Activated CD4-positive, alpha-beta memory T cell treated with anti-CD3 and anti-CD28 coated beads for 36 hours (primary cell): ENCODE measurements at places on chromosomes 5 and 9. TPM values are rescaled to one million over a fixed set of nuclear protein-coding genes. Genes with fewer than 3 reads are reported as not detected.

- DNase-seq: no peak
Observed at GRCh38 chr5:1334831-1335539, 9.9 kb downstream of the CLPTM1L start.

GRCh38 chr5:58080573-58080972 is 379.3 kb downstream of the PLK2 start:
- DNase-seq: no peak

GRCh38 chr5:67073045-67073680 is 123.4 kb downstream of the CD180 start:
- no peak for DNase-seq

GRCh38 chr5:76537073-76537543 is 86.1 kb downstream of the F2RL2 start:
- DNase-seq: no peak

DNA sequence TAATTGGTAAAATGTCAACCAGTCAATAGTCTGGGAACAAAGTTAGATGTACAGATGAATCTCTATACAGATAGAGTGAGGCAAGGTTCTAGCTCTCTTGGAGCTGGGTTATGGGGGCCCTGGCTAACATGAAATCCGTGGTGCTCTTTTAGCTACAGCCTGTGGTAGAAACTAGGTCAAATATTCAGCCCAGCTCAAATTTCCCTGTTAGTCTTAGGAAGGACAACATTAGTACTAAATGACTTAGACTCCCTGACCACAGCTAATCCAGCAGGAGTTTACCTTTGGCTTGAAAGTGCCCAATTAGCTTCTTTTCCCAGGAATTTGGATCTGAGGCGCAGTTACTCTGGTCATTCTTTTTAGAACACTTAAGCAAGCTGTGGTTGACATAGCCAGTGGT is 170.5 kb downstream of the DMRTA1 start:
- DNase-seq: no peak

- DNase-seq: peak; percentile 32
Observed at GRCh38 chr9:91146391-91147019, 215.2 kb downstream of the AUH start.

- no peak for DNase-seq
Observed at GRCh38 chr5:88886746-88887341, 3.9 kb upstream of the MEF2C start.

- no peak for DNase-seq
Observed at GRCh38 chr5:79062436-79062835, 7.0 kb downstream of the DMGDH start.

Gene PALM2AKAP2
- total RNA-seq: 0.36 TPM

GRCh38 chr5:18745988-18746615 is 1111.8 kb downstream of the TAF11L14 start:
- peak; percentile 49 for DNase-seq

DNA sequence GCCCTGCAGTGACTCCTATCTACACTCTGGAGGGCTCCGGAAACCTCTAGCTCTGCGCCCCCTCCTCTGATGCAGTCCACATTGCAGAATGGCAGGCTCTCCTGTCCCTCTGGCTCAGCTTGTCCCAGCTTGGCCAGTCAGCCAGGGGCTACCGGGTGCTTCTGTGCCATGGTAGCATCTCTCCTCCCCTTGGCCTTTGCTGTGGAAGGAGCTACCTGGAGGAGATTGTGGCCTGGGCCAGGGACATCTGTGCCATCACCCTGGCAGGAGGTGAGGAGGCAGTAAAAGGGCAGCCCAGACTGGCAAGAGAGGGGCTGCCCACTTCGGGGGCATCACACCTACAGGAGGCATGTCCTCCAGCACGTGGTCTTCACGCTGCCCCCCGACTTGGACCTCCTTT is 38.1 kb upstream of the FCN1 start:
- no peak for DNase-seq

Gene SLC45A2
- not detected for total RNA-seq

DNA sequence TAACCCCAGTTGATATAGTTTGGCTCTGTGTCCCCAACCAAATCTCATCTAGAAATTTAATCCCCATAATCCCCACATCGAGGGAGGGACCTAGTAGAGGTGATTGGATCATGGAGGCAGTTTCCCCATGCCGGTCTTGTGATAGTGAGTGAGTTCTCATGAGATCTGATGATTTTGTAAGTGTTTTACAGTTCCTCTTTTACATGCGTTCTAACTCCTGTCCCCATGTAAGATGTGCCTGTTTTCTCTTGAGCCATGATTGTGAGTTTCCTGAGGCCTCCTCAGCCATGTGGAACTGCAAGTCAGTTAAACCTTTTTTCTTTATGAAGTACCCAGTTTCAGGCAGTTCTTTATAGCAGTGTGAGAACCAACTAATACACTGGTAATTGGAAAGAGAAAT is 73.6 kb downstream of the CDH12 start:
- no peak for DNase-seq

Gene MORN5
- total RNA-seq: not detected

Gene TCERG1
- total RNA-seq: 99.4 TPM

Gene NR4A3
- total RNA-seq: 10.5 TPM

GRCh38 chr5:149792540-149793255 is 62.6 kb downstream of the PPARGC1B start:
- no peak for DNase-seq

Gene OMD
- total RNA-seq: not detected

DNA sequence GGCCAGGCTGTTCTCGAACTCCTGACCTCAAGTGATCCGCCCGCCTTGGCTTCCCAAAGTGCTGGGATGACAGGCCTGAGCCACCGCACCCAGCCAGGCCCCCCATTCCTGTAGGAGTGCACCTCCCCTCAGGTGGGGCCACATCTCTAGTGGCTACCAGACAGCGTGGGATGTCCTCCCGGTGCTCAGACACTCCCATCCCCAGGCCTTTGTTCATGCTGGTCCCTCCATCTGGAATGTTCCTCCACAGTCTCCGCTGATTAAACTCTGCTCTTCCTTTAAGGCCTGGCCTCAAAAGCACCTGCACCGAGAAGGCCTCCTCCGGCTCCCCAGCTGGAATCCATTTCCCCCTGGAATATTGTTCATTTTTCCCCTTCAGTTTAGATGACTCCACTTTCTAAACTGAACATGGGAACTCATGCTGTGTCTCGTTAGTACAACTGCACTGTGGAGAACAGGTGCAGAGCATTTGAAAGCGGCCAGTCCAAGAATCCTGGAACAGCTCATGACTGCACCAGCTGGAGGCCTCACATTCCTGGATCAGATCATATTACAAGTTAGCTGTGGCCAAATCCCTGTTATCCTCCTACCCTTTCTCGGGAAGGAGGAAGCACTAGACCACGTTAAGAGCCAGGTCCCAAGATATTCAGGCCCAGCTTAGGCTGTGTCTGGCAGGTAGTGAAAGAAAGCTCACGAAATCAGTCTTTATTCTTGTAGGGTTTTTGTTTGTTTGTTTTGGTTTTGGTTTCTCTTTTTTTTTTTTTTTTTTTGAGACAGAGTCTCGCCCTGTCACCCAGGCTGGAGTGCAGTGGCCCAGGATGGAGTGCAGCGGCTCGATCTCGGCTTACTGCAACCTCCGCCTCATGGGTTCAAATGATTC is 10.8 kb upstream of the PRRC2B start:
- DNase-seq: no peak

Gene PCDHGC5
- total RNA-seq: not detected

Gene ARID3C
- 0.17 TPM for total RNA-seq

DNA sequence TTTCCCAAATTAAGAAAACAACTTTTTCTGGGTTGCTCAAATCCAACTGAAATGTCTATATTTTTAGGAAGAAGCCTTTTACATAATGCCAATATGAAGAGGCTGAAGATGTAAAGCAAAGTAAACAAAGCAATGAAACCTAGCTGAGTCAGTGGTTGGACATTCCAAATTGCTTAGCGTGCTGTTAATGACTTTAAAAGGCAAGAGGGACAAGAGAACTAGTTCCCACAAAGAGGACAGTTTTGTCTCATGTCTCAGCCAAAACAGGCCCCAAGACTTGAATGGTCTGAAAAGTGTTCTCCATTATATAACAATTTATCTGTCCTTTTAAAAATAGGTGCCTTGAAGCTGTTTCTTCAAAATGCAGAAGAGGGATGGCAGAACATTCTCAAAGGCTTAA is 407.0 kb downstream of the ENC1 start:
- DNase-seq: no peak

DNA sequence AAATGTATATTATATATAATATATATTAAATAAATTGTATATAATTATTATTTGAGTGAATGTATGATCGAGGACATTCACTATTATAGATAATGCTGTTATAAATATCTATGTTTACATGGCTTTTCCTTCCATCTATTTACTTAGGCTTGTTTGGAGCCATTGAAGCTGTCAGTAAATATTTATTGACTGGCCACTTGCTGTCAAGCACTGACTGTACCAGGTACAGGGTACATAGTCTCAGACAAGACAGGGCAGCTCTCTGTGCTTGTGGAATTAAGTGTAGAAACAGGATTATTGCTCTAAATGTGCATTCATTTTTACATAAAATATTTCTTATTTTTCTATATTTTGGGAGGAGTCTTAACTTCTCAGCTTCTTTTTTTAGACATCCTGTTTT is 16.4 kb downstream of the FAXDC2 start:
- DNase-seq: no peak

Gene IFNA13
- not detected for total RNA-seq

DNA sequence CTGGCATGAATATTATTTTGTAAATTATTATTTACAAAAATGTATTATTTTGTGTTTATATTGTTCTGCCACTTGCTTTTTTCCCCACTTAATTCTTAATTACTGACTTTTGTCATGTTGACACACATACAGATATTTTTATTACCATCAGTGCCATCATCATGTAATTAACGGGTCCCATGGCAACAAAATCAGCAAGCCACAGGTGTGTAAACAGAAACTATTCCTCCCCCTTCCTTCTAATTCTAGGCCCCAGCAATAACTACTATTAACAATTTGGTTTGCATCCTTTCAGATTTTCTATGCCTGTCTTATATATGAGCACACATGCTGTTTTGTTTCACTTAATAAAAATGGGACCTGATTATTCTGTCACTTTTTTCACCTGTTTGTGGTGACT is 29.3 kb downstream of the CYFIP2 start:
- DNase-seq: no peak

- no peak for DNase-seq
Observed at GRCh38 chr5:61600945-61601511, 269.0 kb downstream of the ZSWIM6 start.

GRCh38 chr5:78002690-78003089 is 226.6 kb upstream of the TBCA start:
- DNase-seq: no peak

Gene PTGS1
- not detected for total RNA-seq

GRCh38 chr9:37415011-37415719 is 7.3 kb upstream of the GRHPR start:
- DNase-seq: peak; percentile 88

DNA sequence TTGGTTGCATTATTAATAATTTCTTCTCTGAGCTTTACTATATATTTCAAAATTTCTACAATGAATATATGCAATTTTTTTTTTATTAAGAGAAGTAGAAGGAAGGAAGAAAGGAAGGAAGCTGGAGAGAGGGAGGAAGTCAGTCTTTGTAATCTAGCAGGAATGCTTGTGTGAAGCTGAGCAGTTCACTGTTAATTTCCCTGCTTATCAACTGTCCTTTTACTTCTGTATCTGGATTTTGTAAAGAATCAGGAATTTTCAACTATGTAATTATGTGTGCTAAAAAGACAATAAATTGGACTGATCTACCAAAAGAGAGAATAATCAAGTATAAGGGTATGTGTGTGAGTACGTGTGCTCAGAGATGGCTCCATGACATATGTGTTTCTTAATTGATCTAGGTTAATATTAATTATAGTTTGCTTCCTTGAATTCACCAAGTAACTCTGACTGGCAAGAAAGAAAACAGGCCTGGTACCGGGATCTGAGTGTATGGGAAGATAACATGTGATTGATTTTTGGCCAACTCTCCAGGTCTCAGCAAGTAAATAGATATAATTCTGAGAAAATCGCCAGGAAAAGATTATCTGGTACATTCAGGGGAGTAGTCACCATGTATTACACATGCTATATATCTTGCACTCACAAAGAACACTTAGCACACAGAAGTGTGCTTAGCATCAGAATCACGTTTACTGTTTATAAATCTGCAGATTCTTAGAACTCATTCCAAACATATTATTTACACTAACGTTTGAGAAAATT is 1758.8 kb upstream of the WWC1 start:
- DNase-seq: no peak

GRCh38 chr9:1050125-1050895 is at the start of gene DMRT2:
Gene DMRT2, plus strand, starts transcription at chr9:1050357. Its CDS starts 1,257 bp downstream, at chr9:1051614.
- peak; percentile 75 for DNase-seq

DNA sequence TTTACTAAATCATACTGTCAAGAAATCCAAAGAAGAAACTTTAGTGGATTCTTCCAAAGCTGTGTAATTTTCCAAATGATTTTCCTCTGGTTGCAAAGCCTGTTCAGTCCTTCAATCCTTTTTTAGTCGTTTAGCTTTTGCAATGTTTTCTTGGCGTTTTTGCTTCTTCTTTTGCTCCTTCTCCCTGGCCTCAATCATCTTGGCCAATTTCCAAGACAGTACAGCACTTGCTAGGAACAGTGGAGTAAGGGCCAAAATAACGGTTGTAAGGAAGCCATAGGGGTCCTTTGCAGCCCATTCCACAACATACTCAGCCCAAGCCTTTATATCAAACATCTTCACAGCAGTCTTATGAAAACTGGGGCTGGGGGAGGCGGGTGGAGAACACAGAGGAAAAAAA is 2.4 kb downstream of the SMIM15 start:
- no peak for DNase-seq

- no peak for DNase-seq
Observed at GRCh38 chr5:159249158-159249557, 13.9 kb upstream of the UBLCP1 start.

- DNase-seq: no peak
Observed at GRCh38 chr9:14256588-14256987, 57.4 kb downstream of the NFIB start.

Gene TAF11L10
- total RNA-seq: not detected

- DNase-seq: no peak
Observed at GRCh38 chr9:130660683-130661450, 3.5 kb upstream of the PRDM12 start.

Gene PCDHB5
- not detected for total RNA-seq

- DNase-seq: no peak
Observed at GRCh38 chr5:80078921-80079320, 43.8 kb downstream of the THBS4 start.

Gene PHF19
- total RNA-seq: 183 TPM

DNA sequence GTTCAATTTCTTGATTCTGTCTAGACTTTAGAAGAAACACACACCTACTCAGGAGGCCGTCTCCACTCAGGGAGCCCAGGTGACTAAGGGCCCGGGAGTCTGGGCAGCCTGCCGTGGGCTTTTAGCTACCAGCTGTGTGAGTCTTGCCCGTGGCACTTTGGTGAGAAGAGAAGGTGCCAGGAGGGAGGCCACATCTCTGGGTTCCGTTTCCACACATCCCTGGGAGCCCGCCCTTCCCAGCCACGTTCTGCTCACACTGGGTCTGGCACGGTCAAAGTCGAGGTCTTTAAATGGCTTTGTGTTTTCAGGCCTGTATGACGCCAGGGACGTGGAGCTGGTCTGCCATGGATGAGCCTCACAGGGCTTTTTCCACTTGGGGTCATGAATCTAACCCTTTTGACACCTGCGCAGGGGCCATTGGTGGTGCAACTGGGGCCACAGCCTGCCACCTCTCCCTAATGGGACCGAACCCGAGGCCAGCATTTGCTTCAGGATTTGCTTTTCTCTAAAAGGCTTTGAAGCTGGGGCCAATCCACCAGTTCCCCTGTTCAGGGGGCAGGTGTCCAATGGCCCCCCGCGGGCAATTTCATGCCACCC is 17.2 kb upstream of the FCN2 start:
- DNase-seq: no peak

Gene ORM2
- total RNA-seq: not detected

- no peak for DNase-seq
Observed at GRCh38 chr5:137642091-137642490, 93.8 kb downstream of the KLHL3 start.

Gene SPATA31C1
- total RNA-seq: not detected
